ENCODE measurements at places on chromosomes 2 and 18.
A peak's percentile ranks its signal among the peaks of the same experiment; 100 is the strongest.

- DNase-seq, result no peak
These were observed 46.3 kb upstream of the VIT start for GRCh38 chr2:36650031-36650829.

DNA sequence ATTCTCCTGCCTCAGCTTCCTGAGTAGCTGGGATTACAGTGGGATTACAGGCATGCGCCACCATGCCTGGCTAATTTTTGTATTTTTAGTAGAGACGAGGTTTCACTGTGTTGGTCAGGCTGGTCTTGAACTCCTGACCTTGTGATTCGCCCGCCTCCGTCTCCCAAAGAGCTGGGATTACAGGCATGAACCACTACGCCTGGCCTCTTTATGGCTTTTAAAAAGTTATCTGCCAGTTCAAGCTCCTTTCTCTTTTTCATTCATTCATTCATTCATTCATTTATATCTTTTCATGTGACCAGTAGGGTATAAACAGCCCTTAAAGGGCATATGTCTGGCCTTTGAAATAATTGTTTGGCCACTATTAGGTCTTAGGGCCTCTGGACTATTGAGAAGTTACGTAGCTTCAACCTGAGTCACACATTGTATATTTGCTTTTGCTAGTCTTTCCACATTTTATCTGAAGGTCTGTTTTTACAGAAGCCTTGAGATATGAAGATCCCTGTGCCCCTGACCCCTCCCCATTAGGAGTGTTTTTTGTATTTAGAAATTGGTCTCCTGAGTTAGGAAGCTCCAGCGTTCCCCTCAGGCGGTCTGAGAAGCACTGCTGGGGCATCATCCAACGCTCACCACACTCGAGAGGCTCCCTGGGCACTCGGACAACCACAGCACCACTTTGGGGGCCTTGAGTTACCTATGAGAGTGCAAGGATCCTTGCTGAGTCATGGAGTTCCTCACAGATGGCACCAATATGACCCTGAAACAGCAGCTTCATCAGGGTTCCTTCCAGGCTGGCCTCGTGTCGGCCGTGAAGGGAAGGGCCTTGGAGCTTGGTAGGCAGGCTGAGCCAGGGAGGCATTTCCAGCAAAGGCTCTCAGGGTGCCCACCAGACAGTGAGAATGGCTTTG lies 21.8 kb downstream of the FZD5 start:
- DNase-seq, result no peak

- no peak for DNase-seq
These were observed 79.6 kb downstream of the SKA1 start for GRCh38 chr18:50454387-50454988.

- no peak for DNase-seq
These were observed 2.4 kb downstream of the ALKAL2 start for GRCh38 chr2:285531-285930.

- DNase-seq, result peak; percentile 52
These were observed 8.1 kb downstream of the LBH start for GRCh38 chr2:30239308-30239985.

GRCh38 chr2:238388794-238389193 lies 37.9 kb upstream of the ASB1 start:
- DNase-seq, result no peak

- DNase-seq, result no peak
These were observed 1.8 kb downstream of the NMI start for GRCh38 chr2:151287513-151288250.

- DNase-seq, result no peak
These were observed 122.6 kb downstream of the DYSF start for GRCh38 chr2:71575966-71576365.

DNA sequence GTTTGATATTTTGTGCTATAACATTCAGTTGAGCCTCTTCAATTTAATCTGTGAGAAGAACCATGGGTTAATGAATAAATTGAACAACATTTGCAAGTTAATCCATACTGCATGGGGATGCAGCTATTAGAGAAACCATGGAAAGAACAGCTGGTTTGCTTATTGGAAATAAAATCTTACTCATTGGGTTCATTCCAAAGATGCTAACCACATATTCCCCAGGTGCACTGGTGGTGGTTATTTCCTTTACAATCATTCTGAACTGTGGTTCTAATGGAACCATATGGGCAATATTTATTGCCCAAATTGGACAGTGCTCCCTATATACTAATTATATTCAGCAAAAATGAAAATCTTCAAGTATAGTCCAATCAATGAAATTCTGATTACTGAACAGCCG lies 1200.4 kb upstream of the CDH2 start:
- no peak for DNase-seq

Data from stimulated activated CD8-positive, alpha-beta memory T cell treated with anti-CD3 and anti-CD28 coated beads, Interleukin-15, amount 100 ng/mL, for 1 hour (primary cell).